SHP77 (cell line): ENCODE measurements at places on chromosomes 1 and 21.

GRCh38 chr1:161226320-161226711 lies 456 bp downstream of the TOMM40L start:
- peak; percentile 23 for DNase-seq

DNA sequence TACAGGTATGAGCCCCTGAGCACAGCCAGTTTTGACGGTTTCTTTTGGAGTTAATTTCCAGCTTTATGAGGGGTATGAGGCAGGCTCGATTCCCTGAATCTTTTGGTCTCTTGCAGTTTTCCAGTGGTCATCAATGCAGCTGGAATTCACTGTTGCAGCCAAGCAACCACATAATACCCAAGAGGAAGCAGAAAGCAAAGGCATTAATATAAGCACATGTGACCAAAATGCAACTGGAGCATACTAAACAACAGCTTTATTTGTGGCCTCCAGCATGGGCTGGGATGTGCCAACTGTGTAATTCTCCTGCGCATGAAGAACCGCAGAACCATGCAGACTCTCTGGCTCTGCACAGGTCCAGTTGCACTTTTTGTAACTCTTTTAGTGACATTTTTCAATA lies 33.0 kb downstream of the DSCAM start:
- DNase-seq, result no peak

- DNase-seq, result no peak
These were observed 86.3 kb downstream of the TGFB2 start for GRCh38 chr1:218431476-218431875.

DNA sequence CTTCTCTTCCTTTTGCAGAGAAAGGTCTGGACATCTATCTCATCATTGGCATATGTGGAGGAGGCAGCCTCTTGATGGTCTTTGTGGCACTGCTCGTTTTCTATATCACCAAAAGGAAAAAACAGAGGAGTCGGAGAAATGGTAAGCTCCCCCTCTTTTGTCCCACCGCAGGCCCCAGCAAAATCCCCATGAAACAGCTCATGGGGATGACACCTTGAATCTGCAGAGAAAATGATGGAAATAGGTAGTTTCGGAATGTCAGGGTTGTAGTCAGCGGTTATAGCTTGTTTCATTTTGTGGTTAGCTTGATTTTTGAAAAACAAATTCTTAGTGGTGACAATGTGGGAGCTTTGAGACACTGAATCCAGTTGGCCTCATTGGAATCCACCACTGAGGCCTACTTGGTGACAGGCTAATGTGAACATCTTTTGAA lies 10.3 kb downstream of the CD2 start:
- no peak for DNase-seq

DNA sequence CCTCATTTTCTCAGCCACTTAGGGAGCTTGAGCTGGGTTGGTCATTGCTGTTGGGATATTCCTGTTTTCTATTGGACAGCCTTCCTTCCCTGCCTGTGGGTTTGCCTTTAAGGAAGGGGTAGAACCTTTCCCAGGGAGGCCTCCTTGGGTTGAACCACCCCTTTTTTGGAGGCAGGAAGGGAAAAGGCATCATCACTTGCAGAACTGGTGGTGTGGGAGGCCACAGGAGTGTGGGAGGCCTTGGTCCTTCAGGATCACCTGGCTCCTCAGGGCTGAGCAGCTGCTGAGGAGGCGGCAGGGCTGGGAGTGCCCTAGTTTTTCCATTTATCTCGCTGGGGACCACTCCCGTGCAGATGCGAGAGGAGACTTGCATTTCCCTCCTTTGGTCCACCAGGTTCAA lies 667 bp upstream of the CYB561D1 start:
- peak; percentile 6 for DNase-seq

GRCh38 chr1:31432592-31433395 lies 19.8 kb downstream of the SERINC2 start:
- DNase-seq, result peak; percentile 49

- no peak for DNase-seq
These were observed 525.6 kb upstream of the CAMK1G start for GRCh38 chr1:209057901-209058300.

GRCh38 chr1:29117381-29117780 lies 6.3 kb downstream of the TMEM200B start:
- DNase-seq, result no peak

DNA sequence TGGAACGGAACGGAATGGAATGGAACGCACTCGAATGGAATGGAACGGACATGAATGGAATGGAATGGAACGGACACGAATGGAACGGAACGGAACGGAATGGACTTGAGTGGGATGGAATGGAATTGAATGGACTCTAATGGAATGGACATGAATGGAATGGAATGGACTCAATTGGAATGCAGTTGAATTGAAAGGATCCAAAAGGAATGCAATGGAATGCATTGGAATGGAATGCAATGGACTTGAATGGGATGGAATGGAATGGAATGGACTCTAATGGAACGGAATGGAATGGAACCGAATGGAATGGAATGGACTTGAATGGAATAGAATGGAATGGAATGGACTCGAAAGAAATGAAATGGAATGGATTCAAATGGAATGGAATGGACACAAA lies 102.4 kb upstream of the OR4F16 start:
- no peak for DNase-seq

DNA sequence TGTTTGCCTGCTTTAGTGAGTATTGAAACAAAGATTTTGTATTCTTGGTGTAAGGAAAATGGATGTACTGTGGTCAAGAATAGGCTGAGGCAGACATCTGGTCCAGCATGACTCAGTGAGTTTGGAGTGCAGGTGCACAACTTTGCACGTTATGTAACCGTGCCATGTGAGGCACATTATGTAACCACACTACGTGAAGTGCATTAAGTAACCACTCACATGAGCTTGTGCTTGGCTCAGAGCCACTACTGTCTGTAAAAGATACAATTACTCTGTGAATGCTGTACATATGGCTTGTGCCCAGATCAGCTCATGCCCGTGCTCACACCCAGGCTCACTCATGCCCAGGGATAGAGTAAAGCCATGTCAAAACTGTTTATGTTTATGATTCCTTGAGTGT lies 216.8 kb downstream of the CTH start:
- DNase-seq, result peak; percentile 50

GRCh38 chr1:59673573-59674450 lies 140.9 kb upstream of the HOOK1 start:
- DNase-seq, result no peak
